ENCODE measurements at places on chromosomes 7 and 10.

DNA sequence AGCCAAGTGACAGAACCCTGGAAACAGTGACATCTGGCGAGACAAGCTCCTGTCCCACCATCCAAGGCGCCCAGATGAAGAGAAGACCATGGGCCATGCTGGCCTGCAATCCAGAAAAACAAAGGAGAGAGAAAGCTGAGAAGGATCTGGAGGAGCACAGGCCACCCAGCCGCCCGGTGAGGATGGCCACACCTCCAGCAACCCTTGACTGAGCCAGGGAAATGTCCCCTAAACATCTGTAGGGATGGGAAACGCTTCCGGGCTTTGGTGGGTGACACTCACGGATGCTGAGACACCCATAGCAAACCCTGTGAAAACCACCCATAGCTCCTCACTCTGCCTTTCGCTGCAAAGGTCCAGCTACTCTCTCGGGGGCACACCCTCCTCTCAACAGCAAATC lies 32.0 kb downstream of the TCERG1L start:
- no peak for DNase-seq

DNA sequence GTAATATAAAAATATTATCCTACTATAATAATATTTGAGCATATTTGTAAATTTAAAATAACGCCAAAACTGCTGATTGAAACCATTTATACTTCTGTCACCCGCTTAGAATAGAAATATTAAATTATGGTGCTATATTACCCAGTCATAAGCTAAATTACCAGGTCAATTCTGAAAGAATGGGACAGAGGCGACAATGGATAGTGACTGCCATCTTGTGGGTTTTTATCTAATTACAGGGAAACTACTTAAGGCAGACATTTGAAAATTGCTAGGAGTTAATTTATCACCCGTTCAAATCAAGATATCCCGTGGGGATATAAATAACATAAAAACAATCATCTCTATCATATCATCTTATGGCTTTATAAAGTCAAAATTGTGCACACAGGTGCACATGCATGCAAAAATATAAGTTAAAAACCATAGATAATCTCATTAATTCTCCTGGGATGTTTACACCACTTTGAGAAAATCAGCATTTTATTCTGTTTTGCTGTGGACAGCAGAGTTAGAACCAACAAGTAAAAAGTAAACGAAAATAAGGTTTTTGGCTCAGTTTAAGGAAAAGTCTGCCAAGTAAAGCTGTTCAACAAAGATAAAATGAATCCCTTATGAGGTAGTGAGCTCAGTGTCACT lies 41.3 kb upstream of the HPSE2 start:
- no peak for DNase-seq

- DNase-seq, result no peak
These were observed 523 bp upstream of the CDH23 start for GRCh38 chr10:71396084-71396710.

DNA sequence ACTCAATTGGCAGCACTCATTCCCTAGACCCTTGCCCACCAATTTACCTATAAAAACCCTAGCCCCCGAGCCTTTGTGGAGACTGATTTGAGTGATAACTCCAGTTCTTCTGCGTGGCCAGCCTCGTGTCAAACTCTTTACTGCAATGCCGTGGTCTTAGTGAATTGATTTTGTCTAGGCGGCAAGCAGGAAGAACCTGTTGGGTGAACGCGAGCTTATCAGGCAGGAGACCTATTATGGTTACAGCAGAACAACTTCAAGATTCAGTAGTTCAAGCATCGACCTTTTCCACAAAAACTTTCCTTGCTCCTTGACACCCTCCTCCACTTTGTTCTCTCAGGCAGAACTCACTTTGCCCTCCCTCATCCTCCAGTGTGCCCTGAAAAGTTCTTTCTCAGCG lies 12.2 kb downstream of the SSMEM1 start:
- no peak for DNase-seq

DNA sequence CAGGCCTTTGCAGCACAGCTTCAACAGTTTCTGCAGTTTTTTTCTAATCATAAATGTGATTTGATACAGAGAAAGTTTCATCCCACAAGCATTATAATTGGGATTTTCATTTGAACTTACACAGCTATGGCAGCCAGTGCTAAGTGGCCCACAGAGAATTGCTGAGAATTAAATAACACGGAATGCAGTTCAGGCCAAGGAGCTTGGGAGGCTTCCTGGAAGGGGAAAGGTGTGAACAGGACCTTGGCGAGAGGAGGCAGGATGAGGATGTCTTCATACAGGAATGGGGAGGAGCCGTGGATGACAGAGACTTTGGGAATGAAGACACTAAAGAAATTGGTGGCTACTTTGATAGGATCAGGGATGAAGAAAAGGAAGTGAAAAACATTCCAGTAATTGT lies 95.3 kb downstream of the ZNF22 start:
- no peak for DNase-seq

DNA sequence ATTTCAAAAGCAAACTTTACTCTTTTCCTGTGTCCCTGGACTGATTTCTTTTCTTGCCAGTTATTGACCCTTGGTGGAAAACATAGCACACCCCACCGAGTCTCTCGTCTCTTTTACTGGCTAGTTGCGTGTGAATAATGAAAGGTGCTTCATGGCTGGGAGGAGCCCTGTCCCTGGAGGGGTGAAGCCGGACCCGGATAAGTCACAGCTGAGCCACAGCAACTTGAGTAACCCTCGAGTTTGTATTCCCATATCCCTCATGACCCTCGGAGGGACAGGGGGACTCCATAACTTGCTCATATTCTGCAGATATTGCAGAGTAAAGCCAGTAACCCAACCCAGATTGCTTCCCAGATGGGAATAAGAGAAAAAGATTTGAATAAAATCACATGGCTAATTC lies 147.5 kb upstream of the FRMD4A start:
- DNase-seq, result no peak

DNA sequence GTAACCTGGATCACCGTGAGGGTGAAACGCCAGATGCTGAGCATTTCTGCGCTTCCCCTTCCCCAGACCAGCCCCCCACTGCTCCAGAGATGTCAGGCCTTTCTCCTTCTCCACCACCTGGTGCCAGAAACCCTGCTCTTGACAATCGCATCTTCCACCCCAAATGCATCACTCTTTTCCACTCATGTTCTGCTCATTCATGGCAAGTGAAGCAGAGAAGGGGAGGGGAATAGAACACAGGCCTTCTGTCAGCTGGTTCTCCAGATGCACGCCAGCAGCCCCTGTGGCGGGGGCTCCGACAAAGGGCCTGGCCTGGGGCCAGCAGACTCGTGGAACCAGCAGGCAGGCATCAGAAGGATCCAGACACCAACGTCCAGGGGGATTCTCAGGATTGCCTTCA lies 68.5 kb upstream of the SVIL start:
- DNase-seq, result no peak

- no peak for DNase-seq
These were observed 52.0 kb downstream of the SIRT1 start for GRCh38 chr10:67936416-67936815.

- DNase-seq, result no peak
These were observed 6.3 kb downstream of the C7orf57 start for GRCh38 chr7:48041653-48041970.

GRCh38 chr7:108149908-108150307 lies 19.7 kb upstream of the LAMB4 start:
- no peak for DNase-seq

DNA sequence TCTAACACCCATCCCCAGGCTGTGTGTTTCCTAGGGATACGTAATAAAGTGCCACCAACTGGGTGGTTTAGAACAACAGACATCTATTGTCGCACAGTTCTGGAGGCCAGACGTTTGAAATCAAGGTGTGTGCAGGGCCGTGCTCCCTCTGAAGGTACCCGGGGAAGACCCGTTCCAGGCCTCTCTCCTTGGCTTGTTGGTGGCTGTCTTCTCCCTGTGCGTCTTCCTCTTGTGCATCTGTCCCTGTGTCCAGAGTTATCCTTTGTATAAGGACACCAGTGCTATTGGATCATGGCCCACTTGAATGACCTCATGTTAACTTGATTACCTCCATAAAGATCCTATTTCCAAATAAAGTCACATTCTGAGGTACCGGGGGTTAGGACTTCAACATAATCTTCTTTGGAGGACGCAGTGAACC lies 15.6 kb downstream of the GRK5 start:
- DNase-seq, result no peak

DNA sequence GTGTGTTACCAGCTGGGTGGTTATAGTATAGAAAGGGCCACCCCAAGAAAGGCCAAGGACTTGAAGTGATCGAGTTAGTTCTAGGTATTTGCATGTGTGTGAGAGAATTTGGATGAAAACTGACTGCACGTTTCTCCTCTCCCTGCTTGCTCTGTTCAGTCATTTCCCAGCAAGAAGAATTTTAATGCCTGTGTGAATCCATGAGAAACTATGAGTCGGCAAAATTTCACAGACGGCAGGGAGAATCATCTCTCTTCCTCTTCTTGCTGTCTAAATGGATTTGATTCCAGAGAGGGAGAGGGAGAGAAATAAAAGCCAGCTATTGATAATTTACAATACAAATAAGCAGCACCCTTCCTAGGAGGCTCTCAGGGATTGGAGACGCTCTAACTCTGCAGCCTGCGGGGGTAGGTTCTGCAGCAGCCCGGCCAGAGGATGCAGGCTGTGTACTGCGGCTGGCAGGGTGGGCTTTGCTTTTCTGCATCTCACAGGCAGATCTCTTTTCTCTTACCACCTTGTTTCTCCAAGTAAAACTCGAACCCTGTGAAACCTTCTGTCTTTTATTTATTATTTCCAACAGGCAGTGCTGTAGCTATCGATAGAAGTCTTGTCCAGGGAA lies 183.6 kb downstream of the TCF7L2 start:
- no peak for DNase-seq

GRCh38 chr10:20892796-20893195 lies 4.3 kb downstream of the NEBL start:
- no peak for DNase-seq

DNA sequence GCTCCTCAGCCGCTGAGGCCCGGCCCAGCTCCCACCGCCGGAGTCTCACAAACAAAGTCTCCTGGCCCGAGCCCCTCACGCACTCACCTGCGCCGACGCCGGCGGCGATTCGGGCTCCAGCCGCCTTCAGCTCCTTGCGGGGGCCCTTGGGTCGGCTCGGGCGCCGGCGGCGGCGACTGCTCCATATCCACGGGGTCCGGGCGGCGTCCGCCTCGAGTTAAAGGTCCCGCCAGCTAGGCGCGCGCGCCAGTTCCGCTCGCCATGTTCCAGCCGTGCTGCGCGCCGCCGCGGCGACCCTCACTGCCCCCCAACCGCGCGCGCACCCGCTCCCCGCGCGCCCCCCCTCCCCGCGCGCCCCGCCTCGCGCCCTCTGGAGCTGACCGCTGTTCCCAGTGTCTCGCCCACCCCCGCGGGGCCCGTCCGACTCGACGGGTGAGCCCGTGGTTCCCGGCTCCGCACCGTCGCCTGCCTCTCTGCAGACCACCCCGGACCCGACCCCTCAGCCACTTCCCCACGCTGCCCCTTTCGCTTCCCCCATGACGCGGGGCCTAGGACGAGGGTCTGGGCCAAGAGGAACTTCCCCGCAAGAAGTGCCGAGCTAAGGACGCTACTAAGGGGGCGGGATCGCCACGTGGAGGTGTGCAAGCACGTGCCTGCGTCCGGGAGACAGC lies 396.1 kb downstream of the ZNF33B start:
- DNase-seq, result no peak

- no peak for DNase-seq
These were observed 181.3 kb downstream of the CDK14 start for GRCh38 chr7:90777465-90777864.

GRCh38 chr7:24213311-24213710 lies 70.7 kb upstream of the NPY start:
- no peak for DNase-seq

GRCh38 chr10:46520381-46520780 lies 36.1 kb downstream of the GPRIN2 start:
- peak; percentile 16 for DNase-seq

DNA sequence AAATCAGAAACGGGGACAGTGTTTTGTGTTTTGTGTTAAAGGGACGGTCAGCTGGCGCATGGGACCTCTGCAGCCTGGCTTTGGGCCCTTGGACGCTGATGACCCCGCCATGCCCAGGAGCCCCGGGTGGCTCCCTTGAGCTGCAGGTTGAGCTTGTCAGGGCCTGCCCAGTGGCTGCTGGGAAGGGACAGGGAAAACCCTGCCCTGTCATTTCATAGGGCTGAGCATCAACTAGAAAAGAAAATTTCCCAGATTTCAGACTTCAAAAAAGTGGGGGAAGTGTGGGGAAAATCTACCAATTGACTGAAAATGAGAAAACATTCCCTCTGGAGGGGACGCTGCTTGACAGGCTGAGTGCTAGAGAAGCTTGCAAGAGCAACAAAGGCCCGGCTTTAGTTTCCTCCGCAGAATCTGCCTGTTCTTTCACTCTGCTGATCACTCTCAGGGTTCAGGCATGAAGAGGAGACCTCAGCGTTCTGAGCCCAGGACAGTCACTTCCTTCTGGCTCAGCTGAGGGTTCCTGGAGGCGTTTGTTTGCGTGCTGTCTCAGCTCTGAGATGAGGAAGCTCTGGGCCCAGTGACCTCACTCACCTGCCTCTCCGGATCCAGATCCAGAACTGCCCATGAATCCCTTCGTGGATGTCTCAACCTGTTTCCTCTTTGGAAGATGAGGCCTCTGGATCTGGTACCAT lies 18.6 kb upstream of the DNAJB6 start:
- no peak for DNase-seq

DNA sequence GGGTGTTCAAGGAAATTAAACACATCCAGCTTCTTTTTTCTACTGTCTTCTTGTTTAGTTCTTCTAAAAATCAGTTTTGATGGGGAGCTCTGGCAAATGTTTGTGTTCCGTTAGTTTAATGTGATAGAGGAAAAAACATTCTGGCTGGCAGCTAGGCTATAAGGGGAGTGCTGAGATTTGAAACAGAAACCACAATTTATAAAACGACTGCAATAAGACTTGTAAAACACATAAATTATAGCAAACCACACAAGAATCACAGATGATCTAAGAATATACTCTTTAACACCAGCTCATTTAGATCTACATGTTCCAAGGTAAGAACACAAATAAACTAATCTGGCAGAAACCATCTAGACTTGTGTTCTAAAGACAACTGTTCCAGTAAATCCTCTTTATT lies 425.5 kb downstream of the CNTNAP2 start:
- no peak for DNase-seq

DNA sequence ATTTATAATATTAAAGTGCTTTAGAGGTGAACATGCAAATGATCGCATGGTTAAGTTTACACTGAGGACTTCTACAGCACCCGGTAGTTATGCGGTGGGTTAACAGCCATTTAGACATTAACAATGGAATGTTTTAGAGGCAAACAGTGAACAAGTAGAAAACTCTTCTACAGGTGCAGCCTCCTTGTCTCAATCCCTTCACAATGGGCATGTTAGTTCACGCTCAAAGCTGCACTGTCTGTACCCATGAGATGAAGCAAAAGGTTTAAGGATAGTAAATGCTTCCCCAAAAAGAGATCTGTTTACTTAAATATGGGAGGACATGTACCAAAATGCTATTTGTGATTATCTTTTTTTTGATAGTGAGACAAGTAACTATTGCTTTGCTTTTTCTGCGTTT lies 25.1 kb downstream of the PUS7 start:
- no peak for DNase-seq

DNA sequence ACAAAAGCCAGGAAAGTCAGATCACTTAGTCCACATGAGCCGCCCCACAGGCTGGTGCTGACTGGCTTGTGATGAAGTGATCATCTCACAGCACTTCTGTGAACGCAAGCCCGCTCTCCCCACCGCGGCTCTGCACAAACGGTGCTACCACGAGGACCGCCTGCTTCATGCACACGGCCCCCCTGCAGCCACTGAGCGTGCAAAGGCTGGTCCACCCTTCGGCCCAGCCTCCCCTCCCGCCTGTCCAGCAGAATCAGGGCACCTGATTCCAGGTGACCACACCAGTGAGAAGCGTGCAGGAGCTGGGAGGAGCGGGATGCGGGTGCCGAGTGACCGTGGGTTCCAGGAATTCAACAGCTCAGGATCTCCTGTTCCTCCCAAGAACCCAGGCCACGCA lies 32.2 kb downstream of the MAD1L1 start:
- no peak for DNase-seq
